Smooth muscle cell of bladder (primary cell): ENCODE measurements at places on chromosomes 3 and 15. TPM values are rescaled to one million over a fixed set of nuclear protein-coding genes. Genes with fewer than 3 reads are reported as not detected.

Gene NANOGP8
- total RNA-seq = 0.14 TPM in 1 of 2 replicates, not detected in the other

Gene SPESP1
- total RNA-seq = 0.43 and 3.2 TPM in 2 replicates

Gene HGD
- total RNA-seq = 0.46 and 0.71 TPM in 2 replicates

Gene HTR3E
- total RNA-seq = not detected in 2 replicates

Gene SLITRK3
- not detected in 2 replicates for total RNA-seq

Gene CCDC174
- total RNA-seq = 8.1 and 8.4 TPM in 2 replicates

Gene PROK2
- total RNA-seq = not detected in 2 replicates

Gene CHRNA7
- total RNA-seq = 0.18 and 0.28 TPM in 2 replicates

Gene SI
- total RNA-seq = not detected in 2 replicates

Gene SLC26A6
- 28.9 and 31.1 TPM in 2 replicates for total RNA-seq

Gene RFX7
- total RNA-seq = 3.0 and 3.1 TPM in 2 replicates

Gene SIDT1
- under 0.01 TPM in 1 of 2 replicates, not detected in the other for total RNA-seq

Gene IL5RA
- not detected in 2 replicates for total RNA-seq

Gene GUCA1C
- not detected in 2 replicates for total RNA-seq

Gene PLA2G4E
- not detected in 2 replicates for total RNA-seq

Gene DISP2
- under 0.01 and 0.09 TPM in 2 replicates for total RNA-seq

Gene SEC22C
- 44.1 and 51.1 TPM in 2 replicates for total RNA-seq

Gene CNTN3
- total RNA-seq = 0.28 and 2.4 TPM in 2 replicates

Gene APBA2
- 5.2 and 17.8 TPM in 2 replicates for total RNA-seq

Gene CILP
- total RNA-seq = 0.28 and 0.65 TPM in 2 replicates
